ENCODE measurements at places on chromosomes 7 and 10.

DNA sequence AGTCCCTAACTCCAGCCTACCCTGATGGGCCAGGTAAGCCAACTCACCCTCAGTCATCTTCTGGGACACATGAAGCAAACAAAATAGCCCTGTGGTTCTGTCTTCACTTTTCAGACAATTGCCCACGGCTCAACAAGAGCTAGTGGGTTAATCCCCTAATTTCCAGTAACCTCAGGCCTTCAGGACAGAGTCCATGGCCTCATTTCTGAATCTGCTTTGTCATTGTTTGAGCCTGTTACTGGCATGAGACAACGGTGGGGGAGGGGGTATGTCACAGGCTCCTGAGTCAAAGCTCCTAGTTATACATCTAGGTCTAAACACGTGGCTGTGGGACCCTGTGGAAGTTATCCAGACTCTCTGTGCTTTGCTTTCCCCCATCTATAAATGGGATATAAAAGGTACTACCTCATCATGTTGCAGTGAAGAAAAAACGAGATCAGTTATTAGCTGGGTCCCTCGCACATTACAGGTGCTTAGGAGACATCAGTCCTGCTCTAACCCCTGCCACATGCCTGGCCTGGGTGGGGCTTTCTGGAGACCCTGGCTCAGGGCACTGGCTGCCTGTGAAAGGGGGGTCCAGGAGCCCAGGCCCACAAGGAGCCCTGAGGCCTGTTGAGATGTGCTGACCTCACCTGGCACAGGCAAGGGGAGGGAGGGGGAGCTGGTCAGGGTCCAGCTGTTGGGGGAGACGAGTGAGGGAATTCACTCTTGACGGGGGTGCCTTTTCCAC is 16.5 kb downstream of the MAT1A start:
- no peak for DNase-seq

- DNase-seq, result no peak
Observed at GRCh38 chr10:69876931-69877330, 75.2 kb downstream of the COL13A1 start.

- DNase-seq, result no peak
Observed at GRCh38 chr10:1268831-1269230, 212.6 kb downstream of the WDR37 start.

DNA sequence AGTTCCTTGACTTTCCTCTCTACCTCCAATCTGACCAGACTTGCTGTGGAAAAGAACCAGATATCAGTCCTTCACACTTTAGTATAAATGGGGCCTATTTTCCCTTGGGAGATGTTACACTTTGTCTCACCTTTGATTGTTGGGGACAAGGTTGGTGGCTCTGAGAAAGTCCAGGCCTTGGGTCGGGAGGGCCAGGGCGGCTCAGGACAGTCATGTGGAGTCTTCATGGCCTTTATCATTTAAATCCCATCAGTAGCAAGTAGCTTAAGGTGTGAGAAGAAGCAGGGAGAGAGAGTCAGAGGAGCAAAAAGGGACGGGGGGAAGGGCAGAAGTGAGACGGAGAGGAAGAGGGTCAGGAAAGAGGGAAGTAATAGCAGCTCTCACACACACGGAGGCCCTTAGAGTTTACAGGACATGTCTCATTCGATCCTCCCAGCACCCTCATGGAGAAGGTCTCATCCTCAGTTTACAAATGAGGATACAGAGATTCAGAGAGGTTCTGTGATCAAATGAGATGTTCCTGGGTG is 40.5 kb downstream of the TBATA start:
- no peak for DNase-seq

DNA sequence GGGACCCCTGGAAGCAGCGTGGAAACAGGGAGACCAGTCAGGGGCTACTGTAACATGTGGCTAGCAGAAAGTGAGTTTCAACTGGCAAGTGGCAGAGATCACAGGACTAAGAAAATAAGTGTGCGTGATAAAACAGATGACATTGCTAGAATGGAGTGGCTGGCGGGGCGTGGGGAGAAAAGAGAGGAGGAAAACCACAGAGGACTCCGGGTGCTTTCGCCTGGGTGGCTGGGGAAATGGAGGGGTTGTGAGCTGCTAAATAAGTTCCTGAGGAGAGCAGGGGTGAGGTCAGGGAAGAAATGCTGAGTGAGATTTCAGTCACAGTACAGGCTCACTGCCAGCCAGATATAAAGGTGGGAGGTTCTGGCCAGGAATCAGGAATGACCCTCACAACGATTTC is 166.9 kb downstream of the MYOF start:
- DNase-seq, result no peak

DNA sequence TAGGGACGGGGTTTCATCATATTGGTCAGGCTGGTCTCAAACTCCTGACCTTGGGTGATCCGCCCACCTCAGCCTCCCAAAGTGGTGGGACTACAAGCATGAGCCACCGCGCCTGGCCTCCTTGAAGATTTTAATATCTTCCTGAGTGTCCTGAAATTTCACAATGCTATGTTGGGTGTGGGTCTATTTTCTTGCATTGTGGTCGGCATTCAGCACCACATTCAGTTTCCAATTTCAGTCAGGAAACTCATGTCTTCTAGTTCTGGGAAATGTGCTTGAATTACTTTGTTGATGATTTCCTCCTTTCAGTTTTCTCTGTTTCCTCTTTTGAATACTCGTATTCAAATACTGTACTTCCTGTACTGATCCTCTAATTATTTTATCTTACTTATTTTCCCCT is 49.3 kb upstream of the IL6 start:
- DNase-seq, result no peak

DNA sequence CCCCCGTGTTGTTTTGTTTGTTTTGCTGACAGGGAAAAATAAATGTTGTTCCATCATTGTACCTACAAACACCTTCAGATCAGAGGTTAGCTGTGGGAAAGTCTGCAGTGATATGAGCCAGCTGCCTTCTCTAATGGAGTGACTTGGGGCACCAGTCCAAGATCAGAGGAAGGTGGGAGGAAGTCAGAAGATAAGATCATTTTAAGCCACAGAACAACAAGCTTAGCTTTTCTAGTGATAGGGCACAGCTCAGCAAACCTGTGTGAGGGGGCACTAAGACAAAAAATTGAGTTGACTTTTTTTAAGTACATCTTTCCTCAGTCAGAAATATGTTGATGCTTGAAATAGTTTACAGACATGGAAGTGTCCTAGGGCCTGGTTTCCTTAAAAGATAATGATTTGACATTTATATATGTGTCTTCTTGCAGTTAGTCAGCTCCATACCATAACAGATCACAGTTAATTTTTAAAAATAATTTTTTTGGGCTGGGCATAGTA is 240.3 kb upstream of the KAT6B start:
- no peak for DNase-seq

DNA sequence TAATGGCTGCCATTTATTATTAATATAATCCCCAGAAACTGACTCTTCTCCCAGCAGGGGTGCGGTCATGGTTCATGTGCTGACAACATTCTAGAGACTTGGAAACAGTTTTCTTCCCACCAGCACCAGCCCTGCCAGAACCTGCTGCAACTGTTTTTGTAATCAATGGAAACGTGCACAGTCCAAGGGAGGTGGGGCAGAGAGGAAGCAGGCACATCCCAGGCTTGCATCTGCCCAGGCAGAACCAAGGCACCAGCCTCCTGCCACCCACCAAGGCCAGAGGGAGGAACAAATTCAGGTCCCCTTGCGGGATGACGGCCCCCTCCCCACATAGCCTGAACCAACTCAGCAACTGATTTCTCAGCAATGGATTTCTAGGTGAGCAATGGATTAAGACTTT is 119.0 kb downstream of the OAT start:
- no peak for DNase-seq

DNA sequence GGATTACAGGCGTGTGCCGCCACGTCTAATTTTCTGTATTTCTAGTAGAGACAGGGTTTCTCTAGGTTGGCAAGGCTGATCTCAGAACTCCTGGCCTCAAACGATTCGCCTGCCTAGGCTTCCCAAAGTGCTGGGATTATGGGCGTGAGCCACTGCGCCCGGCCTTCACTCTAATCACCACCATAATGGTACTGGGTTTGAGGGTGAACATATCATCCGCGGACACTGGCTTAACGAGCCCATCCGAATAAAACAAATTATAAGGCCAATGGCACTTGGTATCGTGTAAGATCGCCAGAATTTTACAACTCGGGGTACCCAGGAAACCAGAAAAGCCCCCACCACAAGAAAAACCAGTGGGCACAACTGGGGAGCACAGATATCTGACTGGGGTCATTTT is 580 bp downstream of the FAM200A start:
- DNase-seq, result no peak

DNA sequence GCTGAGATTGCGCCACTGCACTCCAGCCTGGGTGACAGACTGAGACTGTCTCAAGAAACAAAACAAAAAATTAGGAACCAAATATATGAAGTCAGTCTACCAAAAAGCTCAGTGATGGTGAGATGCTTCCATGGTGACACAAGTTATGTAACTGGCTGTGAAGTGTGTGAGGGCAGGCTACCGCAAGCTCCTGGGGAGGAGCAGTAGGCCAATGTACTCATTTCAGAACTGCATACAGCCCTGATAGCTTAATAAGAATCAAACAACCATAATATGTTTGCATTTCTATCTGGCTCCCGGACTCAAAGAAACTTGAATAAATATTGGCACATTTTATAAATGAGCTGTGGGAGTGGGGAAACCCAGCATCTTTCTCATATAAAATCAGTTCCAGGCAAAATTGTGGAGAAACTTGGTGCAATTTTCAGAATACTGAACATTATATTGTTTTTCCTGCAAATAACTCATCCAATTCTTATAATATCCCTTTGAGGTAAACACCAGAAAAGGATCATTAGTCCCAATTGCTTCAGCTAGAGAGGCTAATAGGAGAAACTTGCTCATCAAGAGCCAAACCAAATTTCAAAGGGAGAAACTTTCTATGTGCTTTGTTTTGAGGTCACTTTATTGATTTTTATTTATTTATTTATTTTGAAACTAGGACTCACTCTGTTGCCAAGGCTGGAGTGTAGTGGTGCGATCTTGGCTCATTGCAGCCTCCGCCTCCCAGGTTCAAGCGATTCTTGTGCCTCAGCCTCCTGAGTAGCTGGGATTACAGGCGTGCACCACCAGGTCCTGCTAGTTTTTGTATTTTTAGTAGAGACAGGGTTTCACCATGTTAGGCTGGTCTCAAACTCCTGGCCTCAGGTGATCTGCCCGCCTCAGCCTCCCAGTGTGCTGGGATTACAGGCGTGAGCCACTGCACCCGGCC is 127.0 kb downstream of the SORCS1 start:
- no peak for DNase-seq

GRCh38 chr10:88113657-88114272 is 250.3 kb downstream of the PTEN start:
- no peak for DNase-seq

- DNase-seq, result no peak
Observed at GRCh38 chr7:15845868-15846267, 159.4 kb upstream of the MEOX2 start.

DNA sequence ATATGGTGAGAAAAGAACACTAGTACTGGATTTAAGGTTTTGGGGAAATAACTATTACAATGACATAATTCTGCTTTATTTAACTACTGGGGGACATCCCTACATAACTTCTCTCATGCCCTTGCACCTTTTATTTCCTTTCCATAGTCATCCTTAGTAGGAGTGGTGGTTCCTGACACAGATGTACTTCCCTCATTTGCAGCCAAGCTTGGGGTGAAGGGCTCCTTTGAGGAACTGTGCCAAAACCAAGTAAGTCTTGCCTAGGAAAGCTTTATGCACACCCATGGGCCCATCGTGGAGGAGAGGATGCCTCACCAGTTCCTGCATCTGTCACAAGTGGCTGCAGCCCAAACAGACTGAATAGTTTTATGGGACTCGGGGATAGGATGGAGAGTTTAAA is 20.6 kb downstream of the ZDHHC6 start:
- no peak for DNase-seq

DNA sequence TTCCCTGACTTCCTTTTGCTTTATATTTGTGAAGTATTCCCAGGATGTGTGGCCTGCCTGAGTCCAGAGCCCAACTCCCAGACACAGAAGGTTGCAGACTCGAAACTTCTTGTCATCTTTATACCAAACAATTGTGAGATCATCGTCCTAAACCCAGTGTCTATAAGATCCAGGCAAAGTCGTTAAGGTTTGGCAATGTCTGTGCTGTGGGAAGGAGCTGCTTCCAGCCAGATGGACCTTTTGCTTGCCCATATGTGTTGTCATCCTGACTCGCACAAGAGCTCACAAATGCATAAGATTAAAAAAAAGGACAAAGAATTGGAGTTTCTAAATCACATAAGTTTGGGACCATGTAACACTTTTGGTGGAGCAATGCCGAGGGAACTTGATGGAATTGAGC is 37.0 kb downstream of the WNT2 start:
- DNase-seq, result no peak

DNA sequence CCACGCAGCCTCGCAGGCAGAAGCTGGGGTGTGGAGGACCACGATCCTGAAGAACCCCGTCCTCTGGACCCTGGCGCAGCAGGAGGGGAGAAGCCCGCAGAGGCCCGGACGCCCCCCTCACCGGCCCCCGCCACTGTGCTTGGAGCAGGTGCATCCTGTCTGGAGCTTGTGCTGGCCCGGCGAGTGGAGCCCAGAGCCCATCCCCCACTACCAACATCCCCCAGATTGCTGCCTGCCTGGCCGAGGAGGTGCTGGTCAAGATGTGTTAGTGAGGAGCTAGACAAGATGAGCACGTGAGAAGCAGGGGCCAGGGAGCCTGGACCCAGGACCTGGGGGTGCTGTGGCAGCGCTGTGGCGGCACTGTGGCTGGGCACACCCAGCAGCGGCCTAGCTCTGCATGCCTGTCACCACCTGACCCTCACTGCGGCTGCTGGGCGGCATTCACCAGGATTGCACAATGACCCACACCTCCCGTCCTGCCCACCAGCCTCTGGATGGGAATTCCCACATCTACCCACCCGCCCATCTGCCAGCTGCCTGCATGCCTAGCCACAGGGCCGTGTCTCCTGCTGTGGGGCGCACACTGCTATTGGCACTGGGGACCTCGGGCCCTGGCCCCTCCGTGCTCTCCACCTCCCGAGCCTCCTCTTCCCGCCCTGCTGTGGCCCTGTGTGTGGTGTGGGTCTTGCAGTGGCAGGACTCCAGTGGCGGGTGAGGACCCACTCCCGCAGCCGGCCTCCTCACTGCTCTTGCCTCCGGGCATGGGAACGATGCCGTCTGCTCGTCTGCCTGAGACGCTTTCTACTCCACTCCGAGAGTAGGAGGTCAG is 11.8 kb downstream of the GPR146 start:
- no peak for DNase-seq

DNA sequence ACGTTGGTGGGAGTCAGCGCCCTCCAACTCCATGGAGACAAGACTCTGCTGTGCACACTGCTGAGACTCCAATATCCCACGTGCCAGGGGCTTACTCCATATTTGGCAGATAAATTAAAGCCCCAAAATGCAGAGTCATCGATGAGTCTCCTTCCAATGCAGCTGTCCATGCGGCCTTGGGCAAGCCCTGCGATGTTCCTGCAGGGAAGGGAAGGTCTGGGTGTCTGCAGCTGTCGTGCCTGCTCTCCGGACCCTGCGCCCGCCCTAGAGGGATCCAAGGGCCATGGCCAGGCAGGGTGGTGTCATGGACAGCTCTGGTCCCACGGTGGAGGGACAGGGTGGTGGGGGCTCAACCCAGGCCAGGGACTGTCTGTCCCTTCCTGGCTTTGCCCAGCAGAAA is 185.2 kb downstream of the PTPRN2 start:
- DNase-seq, result no peak

- DNase-seq, result no peak
Observed at GRCh38 chr10:124123156-124123555, 29.8 kb upstream of the CHST15 start.

- no peak for DNase-seq
Observed at GRCh38 chr7:147492606-147493005, 1098.0 kb upstream of the C7orf33 start.

GRCh38 chr10:65723525-65723924 is 1202.3 kb upstream of the LRRTM3 start:
- no peak for DNase-seq

GRCh38 chr7:109639561-109639960 is 1069.9 kb downstream of the DNAJB9 start:
- no peak for DNase-seq
